ENCODE measurements at places on chromosomes 7 and 10.

DNA sequence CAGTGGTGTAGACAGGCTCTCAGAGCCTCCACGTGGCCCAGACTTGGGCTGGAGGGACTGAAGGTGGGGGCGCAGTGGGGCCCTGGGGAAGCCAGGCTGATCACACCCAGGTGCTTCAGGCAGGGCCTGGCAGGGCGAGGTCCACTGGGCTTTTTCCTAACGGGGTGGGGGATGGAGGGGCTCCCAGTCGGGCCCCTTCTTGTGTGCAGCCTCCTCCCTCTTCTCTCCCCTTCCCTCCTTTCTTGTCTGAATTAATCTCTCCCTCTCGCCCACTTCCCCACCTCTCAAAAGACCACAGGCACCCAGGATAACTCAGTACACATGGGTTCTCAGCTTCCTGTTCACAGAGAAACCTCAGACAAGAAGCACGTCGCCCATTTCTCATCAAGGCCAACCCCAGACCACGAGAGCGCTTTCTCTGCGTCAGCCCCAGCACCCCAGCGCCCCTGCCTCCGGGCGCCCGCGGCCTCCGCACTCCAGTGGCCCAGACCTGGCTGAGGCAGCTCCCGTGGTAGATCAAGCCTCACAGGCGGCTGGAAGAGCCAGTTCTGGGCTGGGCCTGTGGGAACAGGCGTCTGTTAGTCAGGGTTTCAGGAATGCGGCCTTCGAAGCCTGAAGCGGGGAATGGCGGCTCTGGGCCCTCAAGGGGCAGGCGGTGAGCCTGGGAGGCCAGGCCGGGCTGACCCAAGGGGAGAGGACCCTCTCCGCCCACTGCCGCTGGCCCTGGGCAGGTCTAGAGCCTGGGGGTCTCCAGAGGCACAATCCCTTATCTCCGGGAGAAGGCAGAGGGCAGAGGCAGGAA, 50.6 kb downstream of the PWWP2B start:
- peak; percentile 69 for DNase-seq

DNA sequence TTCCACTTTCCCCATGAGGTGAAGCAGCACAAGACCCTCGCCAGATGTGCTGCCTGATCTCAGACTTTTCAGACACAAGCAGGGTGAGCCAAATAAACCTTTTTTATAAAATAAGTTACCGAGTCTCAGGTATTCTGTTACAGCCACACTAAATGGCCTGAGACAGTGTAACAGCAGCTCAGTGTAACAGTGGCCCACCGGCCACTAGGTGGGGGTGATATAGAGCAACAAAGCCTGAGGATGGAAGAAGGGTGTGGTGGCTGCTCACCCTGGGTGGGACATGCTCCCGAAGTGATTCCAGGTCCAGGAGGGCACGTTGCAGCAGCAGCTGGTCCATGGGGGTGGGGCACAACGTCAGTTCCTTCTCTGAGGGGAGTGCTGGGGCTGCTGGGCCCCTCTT, 44.6 kb downstream of the BMS1 start:
- DNase-seq, result no peak

DNA sequence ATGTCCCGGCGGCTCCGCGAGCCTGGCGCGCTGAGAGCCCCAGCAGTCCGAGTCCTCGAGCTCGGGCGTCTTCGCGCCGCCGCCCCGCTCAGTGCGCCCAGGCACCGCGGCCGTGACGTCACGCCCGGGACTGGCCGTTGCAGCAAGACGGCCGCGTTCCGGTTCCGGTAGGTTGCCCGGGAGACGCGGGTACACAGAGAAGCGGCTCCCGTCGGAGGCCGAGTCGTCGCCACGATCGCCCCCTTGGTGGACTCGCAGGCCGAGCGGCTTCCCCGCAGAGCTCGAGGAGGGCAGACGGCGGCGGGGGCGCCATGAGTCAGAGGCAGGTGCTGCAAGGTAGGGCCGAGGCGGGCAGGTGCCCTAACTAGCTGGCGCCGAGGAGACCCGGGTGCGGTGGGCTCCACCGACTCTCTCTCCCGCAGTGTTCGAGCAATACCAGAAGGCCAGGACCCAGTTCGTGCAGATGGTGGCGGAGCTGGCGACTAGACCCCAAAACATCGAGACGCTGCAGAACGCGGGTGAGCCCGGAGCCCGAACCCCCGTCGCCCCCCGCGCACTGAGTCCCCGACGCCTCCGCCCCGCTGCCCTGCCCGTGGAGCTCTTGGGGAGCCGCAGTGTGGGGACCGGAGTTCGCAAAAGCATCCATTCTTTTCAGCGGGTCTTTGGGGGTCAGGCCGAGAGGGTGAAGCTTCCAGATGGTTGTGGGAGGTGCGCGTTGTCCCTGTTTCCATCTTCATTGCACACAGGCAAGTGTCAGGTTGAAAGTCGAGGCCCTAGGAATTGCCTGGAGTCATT, at the start of gene SPAG6:
Gene SPAG6, plus strand, starts transcription at position 196 of the 795 bp plus-strand sequence. Its CDS starts 116 bp downstream, at position 312.
- no peak for DNase-seq

DNA sequence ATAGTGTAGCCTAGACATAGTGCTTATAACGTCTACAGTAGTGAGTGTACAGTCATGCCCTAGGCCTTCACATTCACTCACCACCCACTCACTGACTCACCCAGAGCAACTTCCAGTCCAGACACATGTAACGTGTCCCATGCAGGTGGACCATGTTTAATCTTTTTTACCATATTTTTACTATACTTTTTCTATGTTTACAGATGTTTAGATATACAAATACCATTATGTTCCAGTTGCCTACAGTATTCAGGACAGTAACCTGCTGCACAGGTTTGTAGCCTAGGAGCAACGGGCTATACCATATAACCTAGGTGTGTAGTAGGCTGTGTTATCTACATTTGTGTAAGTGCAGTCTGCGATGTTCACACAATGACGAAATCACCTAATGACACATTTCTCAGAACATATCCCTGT, 11.0 kb downstream of the MPP7 start:
- no peak for DNase-seq

DNA sequence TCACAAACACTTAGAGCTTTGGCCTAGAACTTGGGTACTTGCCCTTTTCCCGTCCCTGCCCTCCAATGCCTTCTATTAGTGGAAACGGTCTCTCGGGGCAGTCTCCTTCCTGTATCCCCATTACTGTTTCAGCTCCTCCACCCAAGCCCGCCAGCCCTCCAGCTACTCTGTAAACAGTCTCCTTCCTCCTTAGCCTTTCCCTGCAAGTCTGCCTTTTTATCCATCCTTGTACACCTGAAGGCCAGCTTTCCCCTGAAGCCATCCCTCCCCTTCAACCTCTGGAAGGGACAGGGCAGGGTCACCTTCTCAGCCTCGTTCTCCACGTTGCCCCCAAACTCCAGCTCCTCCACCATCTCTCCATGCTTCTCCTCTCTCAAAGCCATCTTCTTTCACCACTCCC, 108.1 kb upstream of the ZNF746 start:
- DNase-seq, result no peak

GRCh38 chr7:47190462-47190861, 391.4 kb downstream of the TNS3 start:
- DNase-seq, result peak; percentile 58

GRCh38 chr7:2420216-2420933, 17.0 kb downstream of the CHST12 start:
- no peak for DNase-seq

- peak; percentile 87 for DNase-seq
These were observed 28.5 kb upstream of the ZMYND11 start for GRCh38 chr10:106740-107139.

GRCh38 chr7:97390915-97391593, 273.6 kb downstream of the SDHAF3 start:
- no peak for DNase-seq

- DNase-seq, result no peak
These were observed 18.3 kb downstream of the GPRIN2 start for GRCh38 chr10:46538155-46538554.

- peak; percentile 61 for DNase-seq
These were observed 43.9 kb upstream of the GSAP start for GRCh38 chr7:77460057-77460486.

DNA sequence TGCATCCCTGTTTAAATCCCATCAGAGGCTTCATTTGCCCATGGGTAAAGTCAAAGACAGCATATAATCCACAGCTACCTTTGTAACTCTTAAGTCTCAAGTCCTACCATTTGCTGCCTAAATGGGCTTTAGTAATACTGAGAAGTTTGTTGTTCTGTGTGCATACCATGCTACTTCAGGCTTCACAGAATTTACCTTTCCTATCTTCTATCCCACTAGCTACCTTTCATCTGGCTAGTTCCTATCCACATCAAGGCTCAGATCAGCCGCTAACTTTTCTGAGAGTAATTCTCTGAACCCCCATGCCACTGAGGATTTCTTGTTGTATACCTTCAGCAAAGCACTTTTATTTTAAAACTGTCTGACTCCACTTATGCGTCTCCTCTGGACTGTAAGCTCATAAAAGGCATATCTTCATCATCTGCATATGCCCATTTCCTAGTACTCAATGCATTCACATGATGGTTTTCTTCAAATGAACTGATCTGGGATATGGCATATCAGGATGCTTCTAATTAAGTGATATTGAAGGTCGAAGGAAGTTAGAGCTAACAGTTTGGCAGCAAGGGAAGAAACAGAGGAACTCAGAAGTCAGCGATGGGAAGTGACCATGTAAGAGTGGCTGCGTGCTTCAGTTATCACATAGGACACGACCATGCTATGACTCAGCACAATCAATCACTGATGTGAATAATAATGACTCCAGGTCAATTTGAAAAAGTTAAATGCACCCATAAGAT, 283.9 kb upstream of the DKK1 start:
- DNase-seq, result peak; percentile 48
